ENCODE measurements at places on chromosomes 7 and 10. TPM values are rescaled to one million over a fixed set of nuclear protein-coding genes. Genes with fewer than 3 reads are reported as not detected.

DNA sequence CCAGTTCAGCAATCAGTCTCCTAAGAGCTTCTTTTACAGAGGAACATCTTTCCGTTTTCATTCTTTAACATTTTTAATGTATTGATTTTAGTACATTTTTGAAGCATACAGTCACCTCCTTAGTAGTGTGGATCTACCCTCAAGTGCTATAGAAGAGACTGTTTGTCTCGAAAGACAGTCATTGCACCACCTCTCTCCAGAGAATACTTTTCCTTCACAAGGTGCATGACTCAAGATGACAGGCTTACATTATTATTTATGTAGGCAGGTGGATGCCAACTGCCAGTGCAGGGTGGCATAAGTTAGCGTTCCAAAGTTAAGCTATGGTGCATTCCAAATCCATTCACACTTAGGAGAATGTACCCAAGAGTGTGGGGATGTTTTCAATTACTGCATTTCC is 71.8 kb downstream of the ZEB1 start:
- DNase-seq, result no peak

DNA sequence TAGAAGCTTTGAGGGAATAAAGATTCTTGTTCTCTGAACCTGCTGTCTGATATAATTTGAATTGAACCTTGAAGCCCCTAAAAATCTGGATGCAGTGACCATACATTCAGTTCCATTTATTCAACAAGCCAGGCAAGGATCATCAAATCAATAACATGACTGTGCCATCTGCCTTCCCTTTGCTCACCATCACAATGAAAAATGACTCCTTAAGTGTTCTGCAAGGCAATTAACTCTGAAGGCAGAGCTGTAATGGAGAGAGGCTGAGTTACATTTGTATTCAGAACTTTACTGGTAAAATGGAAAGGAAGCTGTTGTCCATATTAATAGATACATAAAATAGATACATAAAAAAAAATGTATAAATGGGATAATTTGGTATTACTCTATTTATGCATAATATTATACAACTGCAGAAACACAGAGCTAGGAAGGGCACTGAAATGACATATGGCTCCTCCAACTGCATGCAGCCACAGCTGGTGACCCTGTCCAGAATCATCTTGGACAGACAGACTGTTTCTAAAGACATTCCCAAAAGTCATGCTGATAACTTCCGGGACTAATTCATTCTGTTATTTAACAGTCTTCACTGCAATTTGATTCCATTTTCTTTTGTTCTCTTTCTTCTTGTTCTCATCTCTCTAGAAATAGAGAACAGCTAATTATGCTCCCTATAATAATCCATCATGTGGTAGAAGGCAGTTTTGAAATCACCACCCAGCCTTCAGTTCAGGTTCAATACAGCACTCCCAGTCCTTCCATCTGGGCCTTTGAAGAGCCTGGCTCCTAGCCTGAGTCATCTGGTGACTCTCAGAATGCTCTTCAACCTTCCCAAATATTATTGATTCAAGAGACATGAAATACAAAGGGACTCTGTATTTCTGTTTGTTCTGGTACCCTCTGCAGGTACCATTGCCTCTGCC is 412.6 kb downstream of the GFRA1 start:
- no peak for DNase-seq

DNA sequence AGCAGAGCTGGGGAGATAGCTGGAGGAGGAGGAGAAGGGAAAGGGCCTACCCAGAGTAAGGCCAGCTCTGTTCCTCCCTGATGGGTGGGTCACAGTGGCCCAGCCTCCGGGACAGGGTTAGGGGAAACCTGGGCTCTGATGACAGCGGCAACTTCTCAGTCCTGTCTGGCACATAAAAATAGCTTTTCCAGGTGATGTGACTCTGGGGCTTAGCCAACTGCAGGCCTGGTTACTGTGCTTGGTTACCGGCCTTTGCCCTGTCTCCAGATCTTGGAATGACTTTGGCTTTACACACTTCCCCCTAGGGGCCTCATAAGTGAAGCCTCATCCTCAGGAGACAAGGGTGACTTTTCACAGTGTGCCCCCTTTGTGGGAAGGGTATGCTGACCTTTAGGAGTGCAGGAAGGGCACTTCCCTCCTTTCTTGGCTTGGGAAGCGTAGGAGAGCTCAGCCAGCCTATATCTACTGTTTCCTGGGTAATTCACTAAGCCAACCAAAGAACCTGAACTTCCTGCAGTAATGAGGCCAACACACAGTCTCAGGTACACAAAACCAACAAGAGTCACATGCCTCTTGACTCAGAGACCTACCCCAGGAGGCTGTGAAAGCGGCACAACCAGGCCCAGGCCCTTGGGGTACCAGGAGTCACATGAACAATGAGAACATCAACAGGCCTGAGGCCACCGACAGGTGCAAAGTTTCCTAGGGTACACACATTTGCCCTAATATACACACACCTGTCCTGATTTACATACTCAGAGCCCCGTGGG is 11.7 kb upstream of the HILPDA start:
- no peak for DNase-seq

DNA sequence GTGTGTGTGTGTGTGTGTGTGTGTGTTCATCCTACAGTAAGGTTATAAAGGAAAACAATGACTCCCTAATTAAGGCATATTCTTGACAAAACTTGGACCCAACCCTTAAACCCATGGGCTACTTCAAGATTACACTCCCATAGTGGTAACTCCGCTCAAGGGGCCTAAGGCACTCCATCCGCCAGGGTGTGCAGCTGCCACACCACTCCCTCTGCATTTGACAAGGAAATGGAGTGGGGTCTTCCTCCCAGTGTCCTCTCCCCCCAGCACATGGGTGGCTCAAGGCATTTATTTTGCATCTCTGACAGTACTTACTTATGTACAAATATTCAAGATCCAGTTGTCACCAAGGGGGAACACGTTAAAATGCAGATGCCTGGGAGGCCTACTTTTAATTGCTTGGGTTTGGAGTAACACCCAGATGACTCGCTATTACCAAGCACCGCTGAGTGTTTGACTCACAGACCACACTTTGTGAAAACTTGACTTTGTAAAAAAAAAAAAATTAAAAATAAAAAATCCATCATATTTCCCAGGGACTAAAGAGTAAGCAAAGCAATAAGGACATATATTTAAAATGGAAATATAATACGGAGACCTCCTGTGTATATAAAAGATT is 53.0 kb upstream of the AGR3 start:
- no peak for DNase-seq

GRCh38 chr10:58797356-58797755 is 284.7 kb downstream of the BICC1 start:
- no peak for DNase-seq

- no peak for DNase-seq
Measured at GRCh38 chr7:55463686-55464262, 98.6 kb downstream of the LANCL2 start.

DNA sequence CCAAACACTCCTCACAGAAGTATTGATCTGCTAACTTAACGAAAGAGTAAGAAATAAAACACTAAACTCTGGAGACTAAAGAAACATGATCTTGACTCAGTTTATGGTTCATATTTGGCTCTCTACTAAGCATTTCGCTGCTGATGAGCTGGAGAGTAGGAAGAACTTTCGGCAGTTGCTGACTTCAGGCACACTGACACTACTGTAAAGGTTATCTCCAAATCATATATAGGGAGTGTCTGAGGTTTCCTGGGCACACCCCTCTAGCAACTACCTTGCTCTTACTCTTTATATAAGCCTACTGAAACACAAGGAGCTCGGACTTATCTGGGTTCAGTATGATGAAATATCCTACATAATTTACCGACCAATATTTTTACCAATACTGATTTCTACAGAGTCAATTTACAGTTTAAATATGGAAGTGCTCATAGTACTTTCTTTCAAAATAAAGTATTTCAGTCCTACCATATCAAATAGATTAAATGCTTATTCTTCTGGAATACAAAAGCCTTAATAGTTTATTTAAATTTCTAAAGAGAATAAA is 39.5 kb downstream of the ERCC6 start:
- no peak for DNase-seq

- DNase-seq, result no peak
Measured at GRCh38 chr10:132507956-132508490, 29.6 kb upstream of the INPP5A start.

DNA sequence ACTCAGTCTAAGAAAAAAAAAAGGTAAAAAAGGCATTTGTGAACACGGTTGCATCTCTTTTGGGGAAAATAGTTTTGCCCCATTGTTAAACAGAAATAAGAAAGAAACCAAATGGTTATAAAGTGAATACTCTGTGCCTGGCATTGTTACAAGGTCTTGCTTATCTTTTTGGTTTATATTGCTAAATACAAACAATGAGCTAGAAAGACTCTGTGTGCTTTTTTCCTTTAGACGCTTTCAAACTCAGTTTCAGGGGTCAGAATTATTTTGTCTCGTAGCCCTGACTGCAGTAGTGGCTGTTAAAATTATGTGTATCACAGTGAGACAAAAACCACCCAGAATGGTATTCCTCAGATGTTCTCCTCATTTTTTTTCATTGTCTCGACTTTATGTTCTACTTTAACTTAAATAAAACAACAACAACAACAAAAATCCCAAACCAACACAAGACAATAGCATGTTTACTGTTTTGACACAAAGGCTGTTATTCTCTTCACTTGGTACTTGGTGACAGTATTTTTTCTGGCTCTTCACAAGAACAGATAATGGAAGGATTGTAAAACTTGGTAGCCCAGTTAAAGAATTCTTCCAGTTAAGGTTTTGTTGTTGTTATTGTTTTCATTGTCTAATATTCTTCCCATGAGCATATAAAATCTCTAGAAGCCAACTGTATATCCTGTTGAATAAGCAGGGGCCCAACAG is 190.1 kb downstream of the PLXDC2 start:
- no peak for DNase-seq

- DNase-seq, result no peak
Measured at GRCh38 chr7:129298268-129298893, 73.6 kb downstream of the AHCYL2 start.

DNA sequence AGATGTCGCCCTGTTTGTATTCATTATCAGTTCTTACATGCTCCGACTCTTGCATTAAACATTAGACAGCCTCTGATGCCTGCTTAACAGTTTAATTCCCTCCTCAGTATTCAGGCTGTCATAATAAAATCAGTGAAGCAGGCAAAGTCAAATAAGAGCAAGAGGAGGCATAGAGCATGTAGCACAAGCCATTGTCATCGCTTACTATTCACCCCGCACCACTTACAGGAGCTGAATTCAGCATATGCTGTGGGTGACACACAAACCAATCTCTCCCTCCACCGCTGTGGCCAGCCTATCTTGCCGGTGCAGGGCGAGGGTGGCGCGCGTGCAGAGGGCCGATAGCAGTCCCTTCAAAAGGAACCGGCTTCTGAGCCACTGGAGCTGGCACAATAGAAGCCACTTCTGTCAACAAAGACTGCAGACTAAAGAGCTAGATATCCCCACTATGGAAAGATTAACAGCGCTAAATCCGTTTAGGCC is 433.2 kb upstream of the MGMT start:
- DNase-seq, result no peak

- DNase-seq, result no peak
Measured at GRCh38 chr7:73570521-73570920, 7.9 kb downstream of the TBL2 start.

FAM241B gene
- 5.0 TPM for polyA plus RNA-seq

STEAP1B gene
- polyA plus RNA-seq, result 0.43 TPM

IKZF5 gene
- 8.6 TPM for polyA plus RNA-seq

PNLIPRP1 gene
- polyA plus RNA-seq, result 0.11 TPM

Measured in urinary bladder (tissue), 4 donors.